ENCODE measurements at places on chromosomes 1 and 21.

GRCh38 chr1:4315202-4315601 lies 339.2 kb upstream of the AJAP1 start:
- no peak for DNase-seq

DNA sequence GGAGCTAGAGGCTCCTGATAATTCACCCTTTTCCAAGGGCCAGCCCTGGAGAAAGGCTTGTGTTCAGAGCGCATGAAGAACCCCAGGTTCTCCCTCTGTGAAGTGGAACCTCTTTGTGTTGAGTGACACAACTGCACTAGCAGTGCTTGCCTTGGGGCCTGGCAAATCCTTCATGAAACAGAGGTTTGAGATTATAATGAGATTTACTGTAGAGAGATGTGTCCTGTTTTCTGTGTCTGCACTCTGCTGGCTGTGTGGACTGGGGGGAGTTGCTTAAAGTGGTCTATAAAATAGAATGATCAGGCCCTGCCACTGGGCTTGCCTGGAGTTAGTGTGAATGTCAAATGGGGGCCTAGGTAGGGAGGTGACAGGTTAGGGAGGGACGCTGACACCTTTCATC lies 11.5 kb upstream of the TNFRSF1B start:
- no peak for DNase-seq

DNA sequence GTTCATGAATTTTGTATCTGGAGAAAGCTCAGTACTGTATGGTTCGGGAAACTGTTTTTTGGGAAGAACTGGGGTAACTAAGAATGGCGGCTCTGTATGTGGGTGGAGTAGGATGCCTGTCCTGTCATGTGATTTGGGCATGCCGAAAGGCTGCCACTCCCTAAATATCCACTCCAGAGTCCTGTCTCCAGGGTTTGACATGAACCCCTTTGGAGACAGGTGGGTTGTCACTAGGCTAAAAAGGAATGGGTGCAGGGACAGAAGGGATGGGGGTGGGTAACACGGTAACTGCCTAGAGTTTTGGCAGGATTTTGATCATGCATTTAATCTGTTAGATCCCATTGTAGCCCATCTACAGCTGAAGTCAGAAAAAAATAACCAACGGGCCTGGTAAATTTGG lies 150.1 kb downstream of the KCNJ6 start:
- no peak for DNase-seq

DNA sequence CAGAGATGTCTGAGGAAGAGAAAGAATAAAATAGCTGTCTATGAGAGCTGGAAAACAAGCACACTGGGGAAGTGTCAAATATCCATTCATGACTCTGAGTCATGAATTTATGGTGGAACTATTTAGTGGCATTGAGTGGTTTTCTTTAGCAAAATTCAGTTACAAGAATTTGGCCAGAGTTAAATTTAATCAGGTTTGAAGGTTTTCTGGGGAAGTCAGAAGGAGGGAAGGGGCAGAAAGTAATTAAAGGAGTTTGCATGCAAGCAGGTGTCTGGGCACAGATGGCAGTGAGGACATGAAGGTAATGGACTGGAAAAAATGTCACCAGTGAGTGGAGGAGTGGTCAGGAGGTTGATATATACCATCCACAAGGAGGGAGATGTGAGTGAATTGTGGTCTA lies 121.9 kb upstream of the IVNS1ABP start:
- no peak for DNase-seq

DNA sequence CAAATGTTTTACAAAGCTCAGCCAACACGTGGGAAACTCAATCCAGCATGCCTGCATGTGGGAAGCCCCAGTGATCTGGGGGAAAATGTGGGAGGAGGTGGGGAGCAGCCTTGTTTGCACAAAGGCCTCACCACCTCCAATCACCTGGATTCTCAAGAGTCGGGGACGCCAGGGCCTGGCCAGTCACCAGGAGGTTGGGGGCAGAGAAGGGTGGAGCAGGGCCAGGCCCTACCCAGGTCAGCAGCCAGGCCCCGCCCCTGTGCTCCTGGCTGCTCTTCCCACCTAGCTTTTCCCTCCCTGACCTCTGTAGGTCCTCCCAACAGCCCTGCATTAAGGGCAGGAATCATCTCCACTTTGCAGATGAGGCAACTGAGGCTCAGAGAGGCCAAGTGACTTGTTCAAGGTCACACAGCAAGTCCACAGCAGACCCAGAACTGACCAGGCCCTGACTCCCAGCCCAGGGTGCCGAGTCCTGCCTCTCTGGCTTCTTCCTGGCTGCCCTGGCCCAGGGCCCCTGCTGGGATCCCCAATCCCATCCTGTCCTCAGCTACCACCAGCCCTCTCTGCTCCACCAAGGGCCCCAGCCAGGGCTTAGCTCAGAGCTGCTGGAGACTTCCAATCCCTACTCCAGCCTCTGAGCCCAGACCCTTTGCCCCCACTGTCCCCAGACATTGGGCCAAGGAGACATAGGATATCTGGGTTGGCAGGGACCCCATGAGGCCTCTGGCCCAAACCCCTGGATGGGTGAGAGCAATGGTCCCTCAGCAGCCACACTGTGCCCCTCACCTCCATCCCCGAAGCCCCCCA lies 508.6 kb downstream of the PTPRU start:
- no peak for DNase-seq

- DNase-seq: no peak
Observed at GRCh38 chr1:172469717-172470116, 25.8 kb upstream of the PIGC start.

GRCh38 chr1:42211224-42211623 lies 46.7 kb upstream of the GUCA2A start:
- DNase-seq: no peak

DNA sequence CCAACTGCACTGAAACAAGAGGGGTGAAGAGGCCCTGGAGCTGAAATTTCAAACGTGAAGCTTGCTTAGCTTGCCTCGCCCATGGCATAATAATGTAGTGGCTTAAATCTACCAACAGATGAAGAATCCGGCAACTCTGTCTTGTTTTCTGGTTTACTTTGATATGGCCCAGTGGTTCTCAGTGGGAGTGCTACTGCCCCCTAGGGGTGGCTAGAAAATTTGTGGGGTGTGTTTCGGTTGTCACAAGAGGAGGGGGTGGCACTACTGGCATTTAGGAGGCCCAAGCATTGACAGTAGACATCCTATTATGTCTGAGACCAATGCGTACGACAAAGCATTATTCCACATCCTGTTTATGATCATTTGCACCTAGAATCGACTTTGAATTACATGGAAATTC lies 51.9 kb upstream of the C8B start:
- DNase-seq: no peak

- no peak for DNase-seq
Observed at GRCh38 chr1:211581526-211581925, 2.6 kb upstream of the SLC30A1 start.

- no peak for DNase-seq
Observed at GRCh38 chr1:201488830-201489589, 17.9 kb downstream of the CSRP1 start.

DNA sequence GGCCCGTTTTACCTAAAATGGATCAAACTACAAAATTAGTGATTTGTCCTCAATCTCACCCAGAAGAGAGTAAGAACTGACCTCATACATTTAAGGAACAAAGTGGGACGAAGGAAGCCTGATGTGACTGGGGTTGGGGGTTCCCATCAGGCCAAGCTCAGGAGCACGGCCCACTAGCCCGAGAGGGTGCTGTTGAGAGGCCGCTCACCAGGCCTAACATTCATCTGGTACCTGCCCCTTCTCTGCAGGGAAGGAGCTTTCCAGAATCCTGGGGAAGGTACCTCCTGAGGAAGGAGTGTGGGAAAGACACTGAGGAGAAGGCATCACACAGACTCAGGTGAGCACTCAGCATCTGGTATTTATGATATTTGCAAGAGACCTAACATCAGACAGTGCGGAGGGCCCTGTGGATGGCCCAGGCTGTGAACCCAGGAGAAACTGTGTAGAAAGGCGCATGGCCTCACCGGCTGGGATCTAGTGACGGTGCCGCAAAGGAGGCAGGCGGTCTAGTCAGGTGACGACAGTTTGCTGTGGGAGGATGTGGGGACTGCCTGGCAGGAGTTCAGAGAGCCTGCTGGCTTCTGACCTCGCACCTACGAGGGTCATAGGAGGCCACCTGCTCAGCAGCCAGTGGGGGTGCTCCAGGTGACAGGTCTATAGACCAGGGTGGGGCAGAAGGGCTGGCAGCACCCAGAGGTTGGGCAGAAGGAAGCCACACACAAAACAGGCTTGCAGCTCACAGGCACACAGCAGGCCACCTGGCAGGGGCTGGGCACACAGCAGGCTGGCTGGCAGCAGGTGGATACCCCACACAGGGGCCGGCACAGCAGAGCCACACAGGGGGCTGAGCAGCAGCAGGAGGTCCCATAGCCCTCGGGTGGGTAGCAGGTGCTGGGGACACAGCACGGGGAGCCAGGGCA lies 543 bp downstream of the KRTAP12-4 start:
- peak; percentile 72 for DNase-seq

DNA sequence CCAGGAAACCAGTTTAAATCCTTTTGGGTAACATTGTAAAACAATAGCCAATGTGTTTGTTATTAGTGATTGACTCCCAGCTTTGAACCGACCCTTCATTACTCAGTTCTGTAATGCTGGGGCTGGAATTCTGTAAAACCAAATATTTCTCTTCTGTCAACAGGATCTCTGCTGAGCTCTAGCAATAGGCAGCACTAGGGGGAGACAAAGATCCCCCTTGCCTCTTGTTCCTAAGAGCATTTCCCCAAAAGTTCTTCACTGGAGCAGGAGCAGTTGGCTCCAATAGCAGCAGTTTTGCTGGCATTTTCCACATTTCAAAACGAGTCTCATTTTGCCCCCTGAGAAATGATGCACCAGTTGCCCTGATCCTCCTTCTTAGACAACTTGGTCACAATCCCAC lies 1671.1 kb downstream of the MRPL39 start:
- DNase-seq: no peak

GRCh38 chr1:204947747-204948146 lies 77.1 kb downstream of the NFASC start:
- DNase-seq: no peak

DNA sequence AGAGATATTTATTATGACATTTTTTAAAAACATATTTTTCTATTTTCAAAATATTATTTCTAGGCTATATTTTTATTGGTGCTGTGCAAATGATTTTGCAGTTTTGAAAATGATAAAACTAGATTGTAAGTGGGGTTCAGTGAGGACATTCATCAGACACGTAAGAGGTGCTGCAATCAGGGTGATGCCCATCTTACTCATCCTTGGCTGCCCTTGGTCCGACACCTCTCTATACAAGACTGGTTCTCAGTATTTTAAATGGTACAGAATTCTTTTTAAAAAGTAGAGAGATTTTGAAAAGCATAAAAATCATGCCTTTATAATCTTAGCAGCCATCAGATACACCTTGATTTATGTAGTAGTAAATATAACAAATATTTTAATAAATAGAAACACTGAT lies 24.0 kb downstream of the HENMT1 start:
- no peak for DNase-seq

DNA sequence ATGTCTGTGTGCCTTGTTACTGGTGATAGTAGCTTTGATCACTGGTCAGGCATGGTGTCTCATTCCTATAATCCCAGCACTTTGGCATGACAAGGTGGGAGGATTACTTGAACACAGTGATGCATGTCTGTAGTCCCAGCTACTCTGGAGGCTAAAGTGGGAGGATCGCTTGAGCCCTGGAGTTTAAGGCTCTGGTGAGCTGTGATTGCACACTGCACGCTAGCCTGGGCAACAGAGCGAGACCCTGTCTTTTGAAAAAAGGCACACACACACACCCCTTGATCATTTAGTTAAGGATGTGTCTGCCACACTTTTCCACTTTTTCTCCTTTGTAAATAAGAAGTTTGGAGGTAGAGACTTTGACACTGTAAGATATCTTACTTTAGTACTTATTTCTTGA lies 15.1 kb downstream of the MIGA1 start:
- no peak for DNase-seq

- no peak for DNase-seq
Observed at GRCh38 chr1:25500694-25501093, 42.7 kb upstream of the LDLRAP1 start.

DNA sequence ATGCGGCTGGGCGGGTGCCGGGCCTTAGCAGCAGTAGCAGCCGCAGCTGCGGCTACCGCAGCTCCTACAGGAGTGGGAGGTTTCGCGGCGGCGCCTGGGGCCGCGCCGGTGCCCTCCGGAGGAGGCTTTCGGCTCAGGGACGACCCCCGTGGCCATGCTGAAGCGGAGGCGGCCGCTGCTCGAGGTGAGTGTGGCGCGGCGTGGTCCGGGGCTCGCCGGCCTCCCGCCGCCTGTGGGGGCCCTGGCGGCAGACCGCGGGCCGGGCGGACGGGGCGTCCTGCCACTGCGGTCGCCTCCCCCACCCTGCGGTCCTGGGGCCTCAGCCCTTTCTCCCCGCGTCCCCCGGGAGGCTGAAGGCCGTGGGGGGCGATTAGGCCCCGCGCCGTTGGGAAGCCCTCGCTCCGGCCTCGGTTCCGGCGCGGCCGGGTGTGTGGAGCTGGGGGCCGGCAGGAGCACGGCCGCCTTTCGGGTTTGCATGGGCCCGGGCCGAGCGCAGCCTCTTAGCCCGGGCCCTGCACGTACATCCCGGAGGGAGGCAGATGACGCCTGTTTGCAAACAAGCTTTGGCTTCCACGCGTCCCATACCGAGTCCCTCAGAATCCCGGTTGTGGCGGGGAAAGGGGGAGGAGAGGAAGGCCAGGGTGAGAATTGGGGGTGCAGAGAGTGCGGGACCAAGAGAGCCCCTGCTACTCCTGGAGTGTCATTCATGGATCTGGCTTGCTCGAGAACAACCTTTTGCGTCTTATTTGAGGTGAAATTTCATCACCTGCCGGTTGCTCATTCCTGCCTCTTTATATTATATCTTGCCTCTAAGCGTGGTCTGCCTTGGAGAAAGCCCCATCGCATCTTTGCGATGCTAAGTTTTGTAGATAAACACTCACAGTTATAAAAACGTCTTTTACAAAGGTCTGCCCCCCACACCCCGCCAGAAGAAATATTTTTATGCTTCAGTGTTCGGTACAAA lies 613 bp downstream of the ZFYVE9 start:
- peak; percentile 5 for DNase-seq

GRCh38 chr1:6471970-6472368 lies 6.0 kb upstream of the TNFRSF25 start:
- DNase-seq: no peak

- no peak for DNase-seq
Observed at GRCh38 chr1:247453245-247453644, 4.7 kb downstream of the OR2B11 start.

GRCh38 chr1:46188295-46189030 lies 9.8 kb downstream of the POMGNT1 start:
- DNase-seq: no peak

DNA sequence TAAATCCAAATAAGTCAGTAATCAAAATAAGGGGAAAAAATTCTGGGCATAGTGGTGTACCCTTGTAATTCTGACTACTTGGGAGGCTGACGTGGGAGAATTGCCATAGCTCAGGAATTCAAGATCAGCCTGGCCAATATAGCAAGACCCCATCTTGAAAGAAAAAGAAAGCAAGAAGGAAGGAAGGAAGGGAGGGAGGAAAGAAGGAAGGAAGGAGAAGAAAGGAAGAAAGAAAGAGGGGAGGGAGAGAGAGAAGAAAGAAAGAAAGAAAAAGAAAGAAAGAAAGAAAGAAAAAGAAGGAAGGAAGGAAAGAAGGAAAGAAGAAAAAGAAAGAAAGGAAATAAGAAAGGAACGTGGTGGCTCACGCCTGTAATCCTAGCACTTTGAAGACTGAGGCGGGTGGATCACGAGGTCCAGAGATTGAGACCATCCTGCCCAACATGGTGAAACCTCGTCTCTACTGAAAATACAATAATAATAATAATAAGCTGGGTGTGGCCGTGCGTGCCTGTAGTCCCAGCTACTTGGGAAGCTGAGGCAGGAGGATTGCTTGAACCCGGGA lies 64.5 kb upstream of the ROR1 start:
- no peak for DNase-seq

- no peak for DNase-seq
Observed at GRCh38 chr21:44423312-44423821, 31.9 kb upstream of the LRRC3 start.

- DNase-seq: no peak
Observed at GRCh38 chr1:211920602-211921226, 90.2 kb upstream of the LPGAT1 start.
